ENCODE measurements at places on chromosomes 4 and X.

DNA sequence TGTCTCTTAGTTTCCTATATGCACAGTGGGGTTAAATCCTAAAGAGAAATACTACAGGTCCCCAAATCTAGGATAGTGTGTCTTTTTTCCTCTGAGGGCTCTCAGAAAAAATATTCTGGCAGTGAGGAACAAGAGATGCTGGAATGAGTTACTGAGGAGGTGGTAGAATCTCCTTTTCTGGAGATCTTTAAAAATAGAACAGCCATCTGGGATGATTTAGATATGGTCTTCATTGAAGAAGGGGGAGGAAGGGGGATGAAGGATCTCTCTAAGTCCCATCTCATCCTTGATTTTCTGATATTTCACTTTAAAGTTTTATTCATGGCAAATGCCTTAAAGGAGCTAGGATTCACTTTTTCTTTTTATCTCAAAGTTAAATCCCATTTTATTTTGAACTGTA lies 235.0 kb downstream of the MAML3 start:
- no peak for DNase-seq

DNA sequence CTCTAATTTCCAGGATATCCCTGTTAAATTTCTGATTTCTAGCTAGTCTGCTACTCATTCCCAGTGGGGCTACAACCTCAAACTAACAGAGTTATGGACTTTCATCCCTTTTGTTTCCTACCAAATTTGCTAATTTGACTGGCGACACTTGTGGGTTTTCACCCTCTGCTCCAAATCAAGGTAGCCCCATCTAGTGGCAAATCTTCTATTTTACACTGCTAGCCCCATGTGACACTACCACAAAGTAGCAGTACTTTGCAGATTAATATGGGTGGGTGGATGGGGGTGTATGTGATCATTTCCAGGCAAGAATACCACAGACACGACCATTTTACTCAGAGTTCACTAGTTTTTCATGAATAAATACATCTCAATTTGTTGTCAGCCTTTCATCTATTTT lies 150.3 kb downstream of the MSL3 start:
- DNase-seq, result peak; percentile 13

GRCh38 chrX:108029928-108030711 lies 14.7 kb upstream of the VSIG1 start:
- DNase-seq, result no peak

DNA sequence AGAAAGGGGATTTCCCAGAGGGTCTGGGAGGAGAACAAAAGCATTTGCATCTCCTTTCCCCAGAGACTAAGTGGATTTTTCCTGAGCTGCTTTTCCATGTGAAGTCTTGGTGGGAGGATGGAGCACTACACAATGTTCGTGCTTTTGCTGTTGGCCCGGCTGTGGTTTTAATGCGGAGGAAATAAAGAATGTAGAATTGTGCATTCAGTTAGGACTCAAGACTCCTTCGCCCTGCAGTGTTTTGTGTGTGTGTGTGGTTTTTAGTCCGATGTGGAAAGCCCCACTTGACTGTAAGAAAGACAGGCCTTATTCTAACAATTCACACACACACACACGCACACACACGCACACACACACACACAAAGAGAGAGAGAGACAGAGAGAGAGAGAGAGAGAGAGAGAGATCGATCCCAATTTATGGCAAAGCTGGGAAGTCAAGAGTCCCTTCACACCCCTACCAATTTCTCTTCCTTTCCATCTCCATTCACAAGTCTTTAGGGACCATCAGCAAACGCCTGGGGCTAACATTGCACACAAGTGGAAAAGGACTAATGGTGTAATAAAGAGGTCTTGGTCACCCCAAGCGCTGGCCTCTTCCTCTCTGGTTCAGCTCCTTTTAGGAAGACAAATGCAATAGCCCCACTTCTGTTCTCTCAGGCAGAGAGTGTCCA lies 44.2 kb downstream of the CLDN34 start:
- peak; percentile 12 for DNase-seq

DNA sequence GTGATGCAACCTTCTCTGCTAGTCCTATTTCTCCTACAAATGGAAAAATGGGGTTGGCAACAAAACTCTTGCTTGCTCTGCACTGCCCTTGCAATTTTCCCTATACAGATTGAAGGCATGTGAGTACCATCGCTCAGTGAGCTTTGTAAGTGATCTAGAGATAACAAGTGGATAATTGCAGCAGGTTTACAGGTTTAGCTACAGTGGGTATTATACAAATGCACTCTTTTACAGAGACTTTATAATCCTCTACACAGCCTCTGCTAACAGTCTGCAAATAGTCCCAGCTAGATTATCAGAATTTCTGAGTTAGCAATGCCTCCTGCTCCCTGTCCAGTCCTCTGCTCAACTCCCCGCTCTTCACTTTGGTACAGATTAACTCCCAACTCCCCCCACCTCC lies 11.1 kb downstream of the LEF1 start:
- no peak for DNase-seq

- no peak for DNase-seq
Observed at GRCh38 chrX:70022616-70023015, 27.1 kb downstream of the AWAT2 start.

DNA sequence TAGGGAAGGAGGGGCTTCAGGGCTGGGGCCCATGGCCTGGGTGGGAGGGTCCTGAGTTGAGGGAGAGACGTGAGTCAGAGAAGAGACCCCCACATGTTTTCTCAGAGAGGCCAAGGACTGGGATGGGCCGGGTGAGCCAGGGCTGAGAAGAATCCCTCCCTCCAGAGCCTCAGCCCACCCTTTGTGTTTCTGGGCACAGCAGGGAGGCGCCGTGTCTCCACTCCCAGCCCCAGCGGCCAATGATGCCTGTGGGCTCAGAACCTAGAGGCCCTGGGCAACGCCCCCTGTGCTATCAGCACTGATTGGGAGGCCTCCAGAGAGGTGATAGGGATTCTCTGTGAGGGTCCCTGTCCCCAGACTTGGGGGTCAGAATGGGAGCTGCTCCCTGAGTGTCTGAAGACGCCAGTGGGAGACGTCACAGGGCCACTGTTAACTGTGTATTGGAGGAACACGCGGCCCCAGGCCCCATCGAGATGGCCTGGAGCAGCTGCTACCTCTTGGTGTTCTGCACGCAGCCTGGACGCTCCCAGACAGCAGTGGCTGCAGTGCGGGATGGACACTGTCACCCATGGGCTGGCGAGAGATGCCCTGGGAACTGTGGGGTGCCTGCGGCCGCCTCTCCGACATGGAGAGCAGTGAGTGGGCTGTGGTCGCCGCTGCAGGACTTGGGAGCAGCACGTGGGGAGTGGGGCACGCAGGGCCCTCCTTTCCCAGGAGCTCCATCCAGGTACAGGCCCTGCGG lies 8.5 kb downstream of the FGFRL1 start:
- no peak for DNase-seq

- DNase-seq, result no peak
Observed at GRCh38 chr4:76302826-76303438, 3.6 kb upstream of the STBD1 start.

DNA sequence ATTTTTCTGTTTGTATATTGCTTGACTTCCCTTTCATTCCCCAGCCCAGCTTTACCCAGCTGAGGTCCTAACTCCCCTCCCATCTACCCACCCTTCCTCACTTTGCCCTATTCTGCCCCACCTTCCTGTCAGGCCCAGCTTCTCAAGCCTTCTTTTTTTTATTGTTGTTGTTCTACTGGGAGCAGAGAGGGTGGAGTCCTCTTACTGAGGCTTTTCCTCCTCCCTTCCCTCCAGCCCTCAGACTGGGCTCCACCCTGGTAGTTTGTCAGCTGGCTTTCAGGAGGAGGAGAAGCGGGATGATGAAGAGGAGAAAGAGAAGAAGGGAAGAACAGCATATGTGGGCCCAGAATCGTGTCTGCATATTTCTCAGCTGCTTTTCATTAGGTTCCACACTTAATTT lies 3.2 kb upstream of the KLF8 start:
- no peak for DNase-seq

GRCh38 chr4:143184217-143184502 lies 557 bp upstream of the USP38 start:
- DNase-seq, result no peak

DNA sequence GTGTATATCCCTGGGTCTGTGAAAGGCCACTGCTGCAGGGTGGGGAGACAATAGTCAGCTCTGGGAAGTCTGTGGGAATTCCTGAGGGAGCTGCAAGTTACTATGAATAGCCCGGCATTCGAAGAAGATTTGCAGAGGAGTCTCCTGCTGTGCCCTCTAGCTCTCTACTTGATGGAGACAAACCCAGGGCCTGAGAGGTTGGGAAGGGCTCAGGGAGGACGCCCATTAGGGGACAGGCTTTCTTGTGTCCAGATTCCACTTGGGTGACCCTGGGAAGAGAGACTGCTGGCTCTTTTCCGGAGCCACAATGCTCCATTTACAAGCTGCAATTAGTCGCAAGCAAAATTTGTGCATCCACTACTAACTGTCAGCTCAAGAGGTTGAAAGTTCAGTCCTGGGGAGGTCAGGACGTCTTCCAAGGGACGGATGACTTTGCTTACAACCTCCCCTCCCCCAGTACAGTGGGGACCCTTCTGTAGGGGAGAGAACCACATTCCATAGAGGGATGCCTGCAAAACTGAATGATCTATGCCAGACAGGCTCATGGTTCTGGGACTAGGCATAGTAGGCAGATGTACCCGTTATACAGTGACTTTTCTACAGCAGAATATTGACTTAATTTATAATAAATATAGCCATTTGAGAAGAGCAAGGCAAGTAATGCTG lies 48.2 kb upstream of the PHOX2B start:
- no peak for DNase-seq

GRCh38 chrX:20739038-20739745 lies 472.5 kb upstream of the RPS6KA3 start:
- no peak for DNase-seq

GRCh38 chr4:34043131-34043530 lies 2201.2 kb downstream of the ARAP2 start:
- no peak for DNase-seq

DNA sequence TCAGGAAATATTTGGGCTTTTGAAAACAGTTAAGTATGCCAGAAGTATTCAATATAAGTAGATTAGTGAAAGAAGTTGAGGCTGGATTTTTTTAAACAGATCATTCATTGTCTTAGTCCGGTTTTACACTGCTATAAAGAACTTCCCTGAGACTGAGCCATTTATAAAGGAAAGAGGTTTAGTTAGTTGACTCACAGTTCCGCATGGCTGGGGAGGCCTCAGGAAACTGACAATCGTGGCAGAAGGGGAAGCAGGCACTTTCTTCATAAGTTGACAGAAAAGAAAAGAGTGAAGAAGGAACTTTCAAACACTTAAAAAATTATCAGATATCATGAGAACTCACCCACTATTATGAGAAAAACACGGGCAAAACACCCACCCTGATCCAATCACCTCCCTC lies 31.1 kb upstream of the CYLC1 start:
- DNase-seq, result no peak

DNA sequence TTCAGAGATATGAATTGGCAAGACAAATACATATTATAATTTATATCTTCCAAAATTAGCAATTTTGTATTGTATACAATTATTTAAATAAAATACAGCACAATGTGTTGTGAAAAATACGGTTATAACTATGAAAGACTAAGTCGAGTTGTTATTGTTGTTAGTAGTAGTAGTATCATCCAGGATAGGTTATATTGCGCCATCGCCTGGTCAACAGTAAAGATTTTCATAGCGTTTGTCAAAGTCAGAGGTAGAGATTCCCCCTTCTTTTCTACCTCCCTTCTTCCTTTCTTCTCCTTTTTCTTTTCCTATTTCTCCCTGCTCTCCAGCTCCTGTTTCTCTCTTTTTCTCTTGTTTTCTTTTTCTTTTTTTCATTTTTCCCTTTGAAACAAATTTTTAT lies 499.1 kb upstream of the EPHA5 start:
- no peak for DNase-seq

- DNase-seq, result no peak
Observed at GRCh38 chrX:129557844-129558480, 17.9 kb downstream of the OCRL start.

- no peak for DNase-seq
Observed at GRCh38 chr4:100826808-100827548, 309.2 kb upstream of the EMCN start.

- DNase-seq, result no peak
Observed at GRCh38 chr4:70632028-70632427, 3.5 kb downstream of the ENAM start.

GRCh38 chrX:19075754-19076153 lies 46.5 kb downstream of the ADGRG2 start:
- DNase-seq, result no peak

DNA sequence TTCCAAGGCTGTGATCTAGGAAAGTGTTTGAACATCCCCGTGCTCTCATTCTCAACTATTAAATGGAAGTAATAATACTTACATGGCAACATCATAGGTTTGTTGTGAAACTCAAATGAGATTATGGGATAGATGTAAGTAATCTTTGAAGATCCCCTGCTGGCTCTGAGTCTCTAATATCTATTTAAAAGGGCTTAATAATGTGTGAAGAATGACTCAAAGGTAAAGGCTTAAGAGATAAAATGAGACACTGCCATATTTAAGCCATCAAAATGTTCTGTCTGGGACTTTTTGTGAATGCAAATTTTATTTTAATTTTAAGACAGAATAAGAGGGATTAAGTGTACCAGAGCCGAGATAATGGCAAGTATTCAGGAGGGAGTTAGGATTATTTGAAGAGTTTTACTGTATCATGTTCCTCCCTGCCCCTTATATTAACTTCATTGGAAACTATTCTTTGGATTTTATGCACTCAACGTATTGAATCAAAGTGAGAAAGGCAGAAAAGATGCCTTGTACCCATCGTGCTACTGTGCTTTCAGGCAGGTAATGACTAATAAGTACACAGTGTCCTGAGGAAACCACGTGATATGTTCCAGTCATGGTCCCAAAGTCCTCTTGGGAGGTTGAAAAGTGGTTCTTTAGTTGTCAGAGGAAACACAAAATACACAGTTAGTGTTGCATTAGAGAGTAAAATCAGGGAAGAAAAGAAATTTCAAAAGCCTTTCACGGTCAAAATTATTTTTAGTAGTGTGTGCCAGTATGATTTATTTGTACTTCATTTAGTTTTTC lies 192.4 kb downstream of the RBM46 start:
- no peak for DNase-seq

- no peak for DNase-seq
Observed at GRCh38 chr4:83150653-83151330, 36.3 kb upstream of the PLAC8 start.

DNA sequence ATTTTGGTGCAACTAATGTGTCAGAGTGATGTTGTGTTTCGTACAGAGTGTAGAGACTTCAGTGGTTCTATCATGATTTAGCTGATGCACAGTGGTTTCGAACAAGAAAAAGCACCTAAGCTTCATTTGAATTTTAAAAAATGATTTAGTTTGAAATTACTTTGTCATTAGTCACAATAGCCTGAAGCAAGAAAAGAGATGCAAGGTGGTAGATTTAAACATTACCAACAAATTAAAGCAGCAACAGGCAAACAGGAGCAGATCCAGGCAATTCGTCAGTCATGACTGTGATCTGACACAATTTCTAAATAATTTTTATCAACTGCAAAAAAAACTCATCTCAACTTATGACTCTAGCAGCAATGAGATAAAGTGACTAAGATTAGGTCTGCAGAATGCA lies 24.6 kb upstream of the COX7B2 start:
- DNase-seq, result no peak

- DNase-seq, result no peak
Observed at GRCh38 chrX:120334603-120335002, 23.3 kb upstream of the TMEM255A start.

Measured in CD4-positive, alpha-beta T cell treated with Interleukin-17A for 4 hours (primary cell).